Progenitor cell of endocrine pancreas (in vitro differentiated cells): ENCODE measurements at places on chromosomes 2 and 18. TPM values are rescaled to one million over a fixed set of nuclear protein-coding genes. Genes with fewer than 3 reads are reported as not detected.

CD8B2 gene
- not detected in 2 replicates for total RNA-seq

CEBPZOS gene
- total RNA-seq: 0.84 and 1.0 TPM in 2 replicates

OSBPL6 gene
- total RNA-seq: 2.0 and 2.4 TPM in 2 replicates

HMSD gene
- 5.5 and 7.2 TPM in 2 replicates for total RNA-seq

ATP8B1 gene
- total RNA-seq: 21.7 and 21.9 TPM in 2 replicates

SP100 gene
- 2.3 and 4.1 TPM in 2 replicates for total RNA-seq

PGAP1 gene
- total RNA-seq: 49.2 and 54.8 TPM in 2 replicates

SLC40A1 gene
- 14.6 and 15.8 TPM in 2 replicates for total RNA-seq

MOGAT1 gene
- total RNA-seq: 0.74 and 0.98 TPM in 2 replicates

PTPRN gene
- 30.2 and 30.5 TPM in 2 replicates for total RNA-seq

CHST9 gene
- total RNA-seq: 38.9 and 43.2 TPM in 2 replicates

CTAGE1 gene
- total RNA-seq: not detected in 2 replicates

ACMSD gene
- not detected in 2 replicates for total RNA-seq

FAM237A gene
- total RNA-seq: not detected in 2 replicates

DLX1 gene
- total RNA-seq: 1.7 and 4.1 TPM in 2 replicates

C1QL2 gene
- 0.14 and 0.24 TPM in 2 replicates for total RNA-seq

PROKR1 gene
- 0.09 and 0.12 TPM in 2 replicates for total RNA-seq

SLC30A3 gene
- not detected in 2 replicates for total RNA-seq

GRB14 gene
- 45.1 and 46.3 TPM in 2 replicates for total RNA-seq

SP140L gene
- 2.7 and 3.4 TPM in 2 replicates for total RNA-seq

FAM124B gene
- total RNA-seq: not detected in 2 replicates

CCDC138 gene
- 25.0 and 27.3 TPM in 2 replicates for total RNA-seq

AAK1 gene
- total RNA-seq: 42.5 and 43.4 TPM in 2 replicates

CYTIP gene
- 0.14 and 0.27 TPM in 2 replicates for total RNA-seq

STEAP3 gene
- total RNA-seq: 3.9 and 6.8 TPM in 2 replicates

DSG1 gene
- total RNA-seq: not detected in 2 replicates

ELOA2 gene
- not detected in 2 replicates for total RNA-seq

PIEZO2 gene
- 1.7 TPM in 2 replicates for total RNA-seq

RAB12 gene
- total RNA-seq: 15.4 and 18.6 TPM in 2 replicates

PMS1 gene
- total RNA-seq: 63.6 and 72.4 TPM in 2 replicates

CPO gene
- 0.24 TPM in 1 of 2 replicates, not detected in the other for total RNA-seq
